ENCODE measurements at places on chromosomes 1 and 21.

GRCh38 chr1:6874298-6874697 is 89.0 kb downstream of the CAMTA1 start:
- no peak for DNase-seq

- no peak for DNase-seq
Measured at GRCh38 chr1:21149855-21150432, 26.8 kb downstream of the EIF4G3 start.

DNA sequence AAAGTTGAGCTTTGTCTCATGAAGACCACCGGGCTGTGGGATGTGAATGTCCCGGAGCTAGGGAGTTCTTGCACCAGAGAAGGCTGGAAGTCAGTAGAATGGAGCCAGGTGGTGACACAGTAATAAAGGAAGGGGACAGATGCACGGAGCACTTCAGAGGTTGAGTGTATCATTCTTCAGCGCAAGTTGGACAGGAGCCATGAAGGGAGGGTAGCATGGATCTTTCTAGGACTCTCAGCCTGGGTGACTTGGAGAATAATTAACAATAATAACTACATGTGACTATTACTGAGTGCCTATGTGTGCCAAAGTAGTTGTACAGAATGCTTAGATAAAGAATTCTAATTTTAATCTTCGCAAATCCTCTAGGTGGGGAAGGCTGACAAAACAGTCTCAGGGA is 258.7 kb upstream of the AJAP1 start:
- DNase-seq = no peak

DNA sequence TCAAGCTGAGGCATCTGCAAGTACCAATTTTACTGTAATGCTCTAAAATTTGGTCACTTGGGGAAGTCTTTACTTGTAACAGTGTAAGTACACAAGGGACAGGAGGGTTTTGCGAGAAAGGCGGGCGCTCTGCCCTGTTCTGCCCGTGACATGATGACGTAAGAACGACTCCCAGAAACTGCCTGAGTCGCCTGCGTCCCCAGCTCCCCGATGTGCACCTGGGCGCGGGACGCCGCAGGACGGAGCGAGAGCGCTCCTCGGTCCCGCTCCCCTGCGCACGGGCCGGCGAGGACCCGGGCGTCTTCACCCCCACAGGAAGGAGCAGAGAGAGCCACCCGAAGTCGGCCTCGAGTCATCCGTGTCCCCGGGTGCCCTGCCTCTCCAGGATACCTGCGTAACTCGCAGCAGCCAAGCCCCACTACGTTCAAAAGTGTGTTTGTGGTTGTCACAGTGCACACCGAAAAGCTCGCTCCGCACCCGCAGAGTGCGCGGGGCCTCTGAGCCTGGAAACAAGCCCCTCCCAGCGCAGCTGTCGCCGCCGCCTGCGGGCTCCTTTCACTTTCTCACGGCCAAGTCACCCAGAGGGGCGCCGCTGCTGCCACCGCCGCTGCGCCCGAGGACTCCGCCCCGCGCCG is 3.3 kb upstream of the ZBTB18 start:
- peak; percentile 78 for DNase-seq

- DNase-seq = no peak
Measured at GRCh38 chr1:208747979-208748378, 503.8 kb upstream of the PLXNA2 start.

DNA sequence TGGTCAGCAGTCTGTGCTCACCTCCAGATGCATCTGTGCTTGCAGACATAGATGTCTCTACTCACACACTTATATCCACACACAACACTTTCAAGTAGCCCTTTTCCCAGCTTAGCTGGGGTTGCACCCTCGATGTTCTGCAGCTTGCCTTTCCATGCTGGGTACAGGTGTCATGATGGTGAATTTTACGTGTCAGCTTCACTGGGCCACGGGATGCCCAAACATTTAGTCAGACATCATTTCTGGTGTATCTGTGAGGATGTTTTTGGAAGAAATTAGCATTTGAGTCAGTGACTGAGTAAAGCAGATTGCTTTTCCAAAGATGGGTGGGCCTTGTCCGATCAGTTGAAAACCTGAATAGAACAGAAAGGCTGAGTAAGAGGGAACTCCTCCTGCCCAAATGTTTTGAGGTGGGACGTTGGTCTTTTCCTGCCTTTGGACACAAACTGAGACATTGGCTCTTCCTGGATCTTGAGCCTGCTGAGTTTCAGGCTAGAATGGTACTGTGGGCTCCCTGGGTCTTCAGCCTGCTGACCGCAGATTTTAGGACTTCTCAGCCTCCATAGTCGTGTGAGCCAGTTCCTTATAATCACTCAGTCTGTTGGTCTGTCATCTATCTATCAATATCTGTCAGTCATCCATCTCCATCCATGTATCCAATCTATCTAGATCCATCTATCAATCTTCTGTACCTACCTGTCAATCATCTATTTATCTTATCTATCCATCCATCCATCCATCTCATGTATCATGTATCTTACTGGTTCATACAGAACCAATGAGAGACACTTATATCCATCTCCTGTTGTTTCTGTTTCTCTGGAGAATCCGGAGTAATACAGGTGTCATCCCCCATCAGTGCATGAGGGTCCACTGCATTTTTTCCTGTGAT is 12.7 kb upstream of the OBSCN start:
- DNase-seq = no peak

GRCh38 chr1:160789051-160789701 is 6.8 kb upstream of the LY9 start:
- no peak for DNase-seq

- no peak for DNase-seq
Measured at GRCh38 chr1:244165021-244165420, 113.9 kb downstream of the ZBTB18 start.

GRCh38 chr1:17822741-17823426 is 67.8 kb downstream of the ACTL8 start:
- DNase-seq = no peak

GRCh38 chr1:47618830-47619229 is 181.0 kb downstream of the FOXD2 start:
- DNase-seq = no peak

DNA sequence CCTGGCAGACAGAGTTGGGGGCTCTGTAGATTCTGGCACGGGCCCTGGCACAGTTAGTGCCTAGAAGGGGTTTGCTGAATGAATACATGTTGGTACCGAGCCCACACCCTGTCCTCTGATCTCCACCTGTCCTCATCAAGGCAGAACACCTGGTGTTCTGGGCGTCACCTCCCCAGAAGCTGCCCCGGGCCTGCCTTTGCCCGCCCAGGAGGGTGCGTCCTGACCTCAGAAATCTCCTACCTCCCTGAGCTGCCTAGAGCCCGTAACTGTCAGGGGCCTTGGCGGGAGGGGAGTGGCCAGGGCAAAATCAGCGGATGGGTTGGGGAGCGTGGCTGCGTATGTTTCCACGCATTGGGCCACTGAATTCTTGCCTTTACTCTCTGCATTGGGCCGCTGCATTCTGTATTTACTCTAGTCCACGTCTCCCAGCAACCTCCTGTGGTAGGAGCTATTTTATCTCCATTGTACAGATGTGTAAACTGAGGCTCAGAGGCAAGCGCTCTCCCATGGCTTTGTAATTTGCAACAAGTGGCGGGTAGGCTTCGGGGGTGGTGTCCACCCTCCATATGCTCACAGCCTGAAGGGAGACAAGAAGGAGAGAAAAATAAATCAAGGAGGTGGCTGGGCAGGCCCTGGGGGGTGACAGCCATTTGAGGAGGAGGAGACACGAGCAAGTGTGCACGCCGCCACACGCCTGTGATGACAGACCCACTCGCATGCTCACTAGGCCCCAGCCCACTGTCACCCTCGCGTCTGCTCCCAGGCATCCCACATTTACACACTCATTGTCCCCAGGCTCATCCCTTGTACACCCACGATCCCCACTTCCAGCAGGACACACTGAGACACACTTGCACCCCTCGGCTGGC is 95.7 kb upstream of the WNT4 start:
- no peak for DNase-seq

GRCh38 chr1:96999191-96999590 is 277.6 kb downstream of the PTBP2 start:
- no peak for DNase-seq

GRCh38 chr1:207319199-207319598 is 2.3 kb upstream of the CD55 start:
- no peak for DNase-seq

DNA sequence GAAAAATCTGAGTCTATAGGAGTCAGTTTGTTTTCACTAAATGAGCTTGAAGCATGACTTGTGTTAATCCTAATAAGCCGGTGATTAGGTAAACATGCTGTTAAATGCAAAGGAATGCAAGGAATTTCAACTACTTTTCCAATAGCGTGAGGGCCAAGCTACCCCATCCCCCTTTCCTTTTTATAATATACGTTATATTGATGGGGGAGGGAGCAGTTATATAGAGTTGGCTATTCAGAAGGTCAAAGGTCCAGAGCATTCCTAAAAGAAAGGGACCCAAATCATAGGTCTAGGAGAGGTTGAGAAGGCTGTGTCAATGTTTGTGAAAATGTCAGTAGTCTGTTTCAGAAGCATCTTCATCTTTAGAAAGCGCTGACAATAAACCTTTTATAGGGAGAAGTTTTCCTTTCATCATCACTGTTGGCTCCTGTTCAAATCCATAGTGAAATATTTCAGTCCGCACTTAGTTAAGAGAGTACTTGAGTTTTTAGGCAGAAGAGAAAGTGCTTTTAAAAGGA is 3.8 kb downstream of the CCN1 start:
- no peak for DNase-seq

DNA sequence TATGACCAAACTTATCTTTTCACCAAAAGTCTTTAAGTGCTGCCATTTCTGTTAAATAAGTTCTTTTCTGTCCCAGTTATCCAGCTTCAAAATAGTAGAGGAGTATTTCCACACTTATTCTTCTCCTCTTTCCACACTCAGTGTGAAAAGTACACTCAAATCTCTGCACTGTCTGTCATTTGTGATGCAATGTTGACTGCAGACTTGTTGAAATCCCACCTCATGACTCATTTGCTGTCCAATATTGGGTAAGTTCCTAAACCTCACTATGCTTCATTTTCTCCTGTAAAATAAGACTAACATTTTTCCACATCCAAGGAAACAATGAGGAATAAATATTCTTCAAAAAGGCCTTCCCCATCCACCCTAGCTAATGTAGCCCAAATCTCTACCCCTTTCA is 17.5 kb downstream of the LRRIQ3 start:
- no peak for DNase-seq

GRCh38 chr1:204684571-204685235 is 835 bp downstream of the LRRN2 start:
- no peak for DNase-seq

GRCh38 chr1:44300852-44301251 is 54.2 kb downstream of the ERI3 start:
- no peak for DNase-seq

GRCh38 chr1:162680419-162681121 is 48.3 kb downstream of the DDR2 start:
- DNase-seq = no peak

GRCh38 chr1:237386362-237387143 is 344.6 kb downstream of the RYR2 start:
- peak; percentile 9 for DNase-seq

DNA sequence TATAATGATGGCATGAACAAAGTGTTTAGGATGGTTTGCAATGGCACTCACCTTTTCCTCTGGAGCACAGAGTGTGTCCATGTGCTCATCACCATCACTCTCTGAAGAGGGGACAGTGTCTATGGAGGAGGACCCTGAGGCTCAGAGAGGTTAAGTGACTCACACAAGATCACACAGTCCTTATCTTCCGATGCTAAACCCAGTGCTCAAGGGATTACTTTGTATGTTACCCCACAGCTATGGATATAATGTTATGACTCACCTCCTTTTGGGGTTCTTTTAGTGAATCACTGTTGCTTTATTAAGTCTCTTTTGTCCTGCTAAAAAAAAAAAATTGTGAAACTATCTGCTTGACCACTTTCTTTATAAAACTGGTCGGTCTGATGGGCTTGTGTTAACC is 67.6 kb downstream of the TENT5C start:
- no peak for DNase-seq

DNA sequence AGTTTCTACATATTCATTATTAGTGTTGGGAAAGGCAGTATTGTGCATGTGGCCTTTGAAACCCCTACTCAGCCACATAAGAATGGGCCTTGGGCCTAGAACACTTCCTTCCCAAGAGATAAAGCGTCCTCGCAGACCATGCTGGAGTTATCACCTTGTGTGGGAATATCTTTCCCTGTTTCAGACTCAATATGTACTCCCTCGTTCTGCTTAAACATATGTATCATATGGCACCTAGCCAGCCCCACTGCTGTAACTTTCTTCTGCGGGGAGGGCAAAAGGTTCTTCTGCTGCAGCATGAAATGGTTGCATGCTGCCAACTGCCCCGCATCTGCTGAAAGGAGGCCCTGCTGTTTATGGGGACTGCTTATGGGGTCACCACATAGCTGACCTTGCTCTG is 92.0 kb downstream of the CRB1 start:
- DNase-seq = no peak

DNA sequence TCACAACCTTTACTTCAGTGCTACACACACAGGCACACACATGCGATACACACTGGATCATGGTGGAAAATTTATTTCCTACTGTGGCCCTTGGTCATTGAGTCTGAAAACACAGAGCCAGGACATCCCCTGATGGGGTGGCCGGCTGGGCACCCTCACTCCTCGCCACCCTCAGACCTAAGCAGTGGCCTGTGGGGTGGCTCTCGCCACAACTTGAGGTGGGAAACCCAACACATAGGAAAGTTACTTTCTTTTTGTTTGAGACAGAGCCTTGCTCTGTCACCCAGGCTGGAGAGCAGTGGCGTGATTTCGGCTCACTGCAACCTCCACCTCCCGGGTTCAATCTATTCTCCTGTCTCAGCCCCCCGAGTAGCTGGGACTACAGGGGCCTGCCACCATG is 19.4 kb downstream of the CRYAA start:
- DNase-seq = no peak

DNA sequence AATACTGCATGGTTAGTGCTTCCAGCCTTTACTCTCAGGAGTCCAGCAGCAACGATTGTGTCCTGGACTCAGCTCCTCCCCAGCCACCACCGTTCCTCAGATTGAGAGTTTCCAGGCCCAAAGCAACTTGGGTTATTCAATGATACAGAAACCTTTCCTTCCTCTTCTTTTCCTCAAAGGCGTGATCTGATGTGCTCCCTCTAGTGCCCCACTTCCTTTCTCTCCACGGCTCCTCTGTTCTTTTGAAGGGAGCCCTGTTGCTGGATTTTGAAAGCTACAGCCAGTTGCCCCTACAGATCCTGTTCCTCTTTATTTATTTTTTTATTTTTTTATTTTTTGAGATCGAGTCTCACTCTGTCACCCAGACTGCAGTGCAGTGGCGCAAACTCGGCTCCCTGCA is 14.1 kb downstream of the CRP start:
- no peak for DNase-seq

- DNase-seq = no peak
Measured at GRCh38 chr1:153470707-153471106, 10.3 kb upstream of the S100A7 start.

DNA sequence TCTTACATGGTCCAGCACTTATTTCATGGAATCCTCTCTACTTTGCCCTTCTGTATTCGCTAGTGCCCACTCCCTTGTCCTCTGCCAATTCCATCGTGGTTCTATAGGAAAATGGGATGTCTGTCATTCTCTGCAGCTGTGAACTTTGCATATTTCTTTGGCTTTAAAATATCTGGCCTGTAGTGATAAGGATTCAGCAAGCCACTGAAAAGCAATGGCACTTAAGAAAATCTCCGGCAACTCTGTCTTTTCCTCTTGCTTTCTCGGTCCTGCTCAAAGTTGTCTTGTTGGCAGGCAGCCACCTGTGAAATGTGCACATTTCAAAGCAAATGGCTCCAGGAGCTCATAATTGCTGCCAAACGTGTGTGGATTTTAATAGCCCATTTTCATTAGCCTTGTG is 91.8 kb downstream of the CHD1L start:
- DNase-seq = no peak

Measured in hematopoietic multipotent progenitor cell (in vitro differentiated cells).